Stimulated activated CD8-positive, alpha-beta memory T cell treated with anti-CD3 and anti-CD28 coated beads, Interleukin-2, amount 100 ng/mL, for 1 hour (primary cell): ENCODE measurements at places on chromosomes 12 and 14.

GRCh38 chr14:38743966-38744584 is 359.0 kb downstream of the SEC23A start:
- DNase-seq: no peak

GRCh38 chr12:109134186-109134917 is 18.0 kb downstream of the ACACB start:
- no peak for DNase-seq

DNA sequence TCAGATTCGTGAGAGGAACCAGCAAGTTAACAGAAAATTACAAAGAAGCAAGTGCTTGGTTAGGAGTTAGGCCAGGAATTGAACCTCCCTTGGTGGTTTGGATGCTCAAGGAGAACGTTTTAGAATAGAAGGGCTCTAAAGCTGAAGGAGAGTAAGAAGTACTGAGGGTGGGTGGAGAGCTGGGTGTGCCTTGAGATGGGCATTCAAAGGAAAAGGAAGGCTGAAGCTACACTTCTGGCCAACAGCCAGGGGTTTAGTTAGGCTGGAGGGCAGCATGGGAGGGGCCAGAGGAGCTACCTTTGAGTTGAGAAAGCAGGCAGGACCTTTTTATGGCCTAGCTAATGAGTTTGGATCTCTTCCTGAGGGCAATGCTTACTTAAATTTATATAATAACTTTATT is 421.2 kb downstream of the CCDC91 start:
- DNase-seq: no peak

- no peak for DNase-seq
Observed at GRCh38 chr14:69046476-69046860, 67.4 kb upstream of the ACTN1 start.

- DNase-seq: no peak
Observed at GRCh38 chr14:97902630-97903029, 1105.4 kb downstream of the VRK1 start.

DNA sequence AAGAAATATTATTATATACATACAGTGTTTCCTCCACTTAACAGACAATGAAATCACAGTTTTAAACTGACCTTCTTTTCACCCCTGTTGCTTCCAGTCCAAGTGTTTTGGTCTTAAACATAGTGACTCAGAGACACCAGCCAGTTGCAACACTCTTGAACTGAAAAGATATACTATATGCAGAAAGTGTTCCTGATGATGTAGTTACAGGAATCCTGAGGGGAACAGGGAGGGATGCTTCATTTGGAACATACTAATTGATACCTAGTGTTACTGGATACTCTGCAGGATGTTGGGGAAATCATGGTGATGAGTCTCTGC is 420.8 kb downstream of the CCDC91 start:
- DNase-seq: no peak

DNA sequence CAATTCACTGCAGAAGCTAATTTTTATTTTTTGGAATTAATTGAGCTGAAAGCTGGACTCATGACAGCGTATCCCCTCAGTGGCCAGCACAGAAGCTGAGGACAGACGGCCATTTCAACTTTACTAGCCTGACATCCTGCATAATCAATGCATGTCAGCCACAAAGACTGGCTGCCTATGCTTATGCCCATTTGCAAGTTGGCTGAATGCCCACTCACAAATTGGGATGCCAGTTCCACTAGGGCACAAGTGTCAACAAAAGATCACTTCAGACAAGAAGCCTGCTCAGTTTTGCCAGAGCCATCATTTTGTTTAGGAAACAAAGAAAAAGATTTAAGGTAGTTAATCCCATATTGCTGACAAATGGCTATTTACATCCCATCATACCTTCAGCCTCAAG is 417.6 kb downstream of the NOVA1 start:
- DNase-seq: no peak

DNA sequence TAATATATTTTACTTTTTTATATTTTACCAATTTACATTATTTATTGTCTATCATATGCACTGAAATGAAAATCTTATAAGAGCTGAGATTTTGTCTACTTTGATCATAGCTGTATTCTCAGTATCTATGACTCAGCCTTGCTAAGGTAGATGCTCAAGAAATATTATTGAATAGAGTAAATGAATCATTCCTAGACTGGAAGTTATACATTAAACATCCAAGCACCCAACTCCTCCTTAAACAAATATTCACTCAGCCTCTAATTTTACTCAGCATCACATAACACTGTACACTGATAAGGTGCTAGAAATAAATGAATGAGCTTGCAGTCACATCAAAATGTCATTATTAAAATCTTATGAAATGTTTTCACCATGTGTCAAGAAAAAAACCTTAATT is 1424.9 kb downstream of the LRFN5 start:
- no peak for DNase-seq

GRCh38 chr14:99656171-99656570 is 11.2 kb downstream of the HHIPL1 start:
- no peak for DNase-seq
